Muscle of arm (tissue), 14 donors: ENCODE measurements at places on chromosomes 16 and 17.

DNA sequence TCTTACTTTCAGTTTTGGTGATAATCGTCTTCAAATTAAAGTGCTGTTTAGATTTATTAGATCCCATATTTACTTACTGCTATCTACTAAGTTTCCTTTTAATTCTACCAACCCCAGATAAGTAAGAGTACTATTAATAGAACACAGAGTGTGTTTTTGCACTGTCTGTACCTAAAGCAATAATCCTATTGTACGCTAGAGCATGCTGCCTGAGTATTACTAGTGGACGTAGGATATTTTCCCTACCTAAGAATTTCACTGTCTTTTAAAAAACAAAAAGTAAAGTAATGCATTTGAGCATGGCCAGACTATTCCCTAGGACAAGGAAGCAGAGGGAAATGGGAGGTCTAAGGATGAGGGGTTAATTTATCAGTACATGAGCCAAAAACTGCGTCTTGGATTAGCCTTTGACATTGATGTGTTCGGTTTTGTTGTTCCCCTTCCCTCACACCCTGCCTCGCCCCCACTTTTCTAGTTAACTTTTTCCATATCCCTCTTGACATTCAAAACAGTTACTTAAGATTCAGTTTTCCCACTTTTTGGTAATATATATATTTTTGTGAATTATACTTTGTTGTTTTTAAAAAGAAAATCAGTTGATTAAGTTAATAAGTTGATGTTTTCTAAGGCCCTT is 56.8 kb downstream of the HLF start:
- DNase-seq = no peak

DNA sequence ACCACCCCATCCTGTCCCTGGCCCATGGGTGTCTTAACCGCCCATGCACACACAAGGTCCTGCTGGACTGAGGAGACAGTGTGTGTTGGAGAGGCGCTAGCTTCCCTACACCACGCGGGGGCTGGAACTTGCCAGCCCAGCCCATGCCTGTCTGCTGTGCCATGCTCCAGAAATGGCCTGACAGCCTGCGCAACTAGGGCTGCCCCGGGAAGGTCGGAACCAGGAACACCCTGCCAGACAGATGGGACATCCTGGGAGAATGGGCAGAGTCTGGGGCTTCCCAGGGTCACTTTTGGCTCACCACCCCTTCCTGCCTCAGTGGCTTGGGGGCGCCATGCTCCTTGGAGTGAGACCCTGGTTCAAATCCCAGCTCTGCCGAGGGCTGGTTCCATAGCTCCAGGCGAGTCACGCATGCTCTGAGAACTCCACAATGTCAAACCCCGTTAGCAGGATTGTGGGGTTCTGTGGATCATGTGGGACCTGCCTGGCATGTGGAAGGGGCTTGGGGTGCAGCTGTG is 36.2 kb downstream of the SREBF1 start:
- DNase-seq = no peak

- DNase-seq = peak; percentile 71
Observed at GRCh38 chr17:28763804-28764266, 20.0 kb downstream of the TRAF4 start.

- DNase-seq = no peak
Observed at GRCh38 chr16:10196999-10197398, 14.8 kb upstream of the GRIN2A start.

DNA sequence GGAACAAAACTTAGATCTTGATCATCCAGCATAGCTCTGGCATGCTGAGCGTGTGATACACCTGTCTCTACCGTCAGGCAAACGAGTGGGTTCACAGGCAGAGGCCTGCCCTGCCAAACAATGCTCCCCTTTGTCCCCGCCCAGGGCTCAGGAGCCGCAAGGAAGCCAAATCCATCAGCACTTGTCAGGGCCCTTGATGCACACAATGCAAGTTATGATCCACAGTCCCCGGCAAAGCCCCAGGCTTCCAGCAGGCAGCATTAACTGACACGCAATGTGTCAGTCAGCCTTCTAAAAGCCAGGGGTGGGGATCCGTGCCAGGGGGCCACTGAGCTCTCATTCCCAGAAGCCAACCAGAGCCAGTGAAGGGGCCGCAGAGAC is 460.9 kb downstream of the SLC39A11 start:
- DNase-seq = no peak

DNA sequence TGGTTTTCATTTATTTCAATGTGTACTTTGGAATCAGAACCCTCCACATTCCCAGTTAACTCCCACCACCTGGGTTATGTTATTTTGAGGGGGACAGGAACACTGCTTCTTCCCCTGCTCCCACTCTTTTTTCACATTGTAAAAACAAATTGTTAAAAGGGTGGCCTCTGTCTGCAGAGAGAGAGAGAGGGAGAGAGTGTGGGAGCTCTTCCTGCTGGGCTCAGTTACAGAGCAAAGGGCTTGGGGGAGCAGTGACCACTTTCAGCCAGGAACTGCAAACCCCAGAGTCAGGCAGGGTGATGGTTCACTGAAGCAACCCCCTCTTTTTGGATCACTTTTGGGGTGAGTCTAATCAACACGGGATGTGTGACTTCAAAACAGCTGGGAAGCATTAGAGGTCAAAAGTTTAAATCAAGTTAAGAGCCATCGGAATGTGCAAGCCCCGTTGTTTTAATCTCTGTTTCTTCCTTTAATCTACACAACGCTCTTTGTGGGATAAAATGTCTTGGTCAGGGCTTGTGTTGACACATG is 577.0 kb upstream of the CDH11 start:
- peak; percentile 62 for DNase-seq

DNA sequence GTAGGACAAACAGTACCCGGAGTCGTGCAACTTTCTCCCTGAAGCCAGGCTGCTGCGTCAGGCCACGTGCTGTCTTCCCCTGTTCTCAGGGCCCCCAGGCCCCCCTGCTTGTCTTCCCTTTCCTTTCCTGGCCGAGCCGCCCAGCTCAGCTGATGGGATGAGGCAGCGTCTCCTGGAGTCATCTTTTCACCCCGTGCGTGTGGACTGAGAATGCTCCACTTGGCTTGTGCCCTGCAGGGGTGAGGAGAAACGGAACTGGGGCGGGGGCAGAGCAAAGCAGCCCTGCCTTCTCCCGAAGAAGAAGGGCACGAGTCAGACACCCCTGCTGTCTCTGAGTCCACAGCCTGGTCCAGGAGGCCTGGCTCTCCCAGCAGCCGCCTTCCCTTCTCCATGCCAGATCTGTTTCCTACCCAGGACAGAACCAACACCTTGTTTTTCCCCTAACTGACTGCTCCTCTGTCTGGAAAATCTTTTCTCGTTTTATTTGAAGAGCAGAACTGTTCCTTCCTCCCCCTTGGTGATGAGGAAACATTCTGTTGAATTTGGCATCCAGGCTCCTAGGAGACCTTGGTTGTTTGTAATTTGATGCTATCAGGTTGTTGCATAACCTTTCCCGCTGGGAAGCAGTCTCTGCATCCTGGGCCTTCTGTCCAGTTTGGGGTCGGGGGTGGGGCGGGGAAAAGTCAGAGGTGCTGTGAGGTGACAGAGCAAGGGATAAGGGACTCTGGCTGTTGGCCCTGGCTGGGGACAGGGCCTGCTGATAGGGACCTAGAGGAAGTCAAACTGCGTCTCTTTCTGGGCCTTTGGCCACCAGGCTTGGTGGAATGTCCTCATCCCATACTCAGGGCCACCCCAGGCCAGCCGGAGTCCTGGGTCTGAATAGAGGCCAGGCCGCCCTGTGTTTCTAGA is 78.8 kb downstream of the WIPI1 start:
- DNase-seq = peak; percentile 84

- no peak for DNase-seq
Observed at GRCh38 chr17:65482201-65482600, 79.2 kb downstream of the AXIN2 start.

DNA sequence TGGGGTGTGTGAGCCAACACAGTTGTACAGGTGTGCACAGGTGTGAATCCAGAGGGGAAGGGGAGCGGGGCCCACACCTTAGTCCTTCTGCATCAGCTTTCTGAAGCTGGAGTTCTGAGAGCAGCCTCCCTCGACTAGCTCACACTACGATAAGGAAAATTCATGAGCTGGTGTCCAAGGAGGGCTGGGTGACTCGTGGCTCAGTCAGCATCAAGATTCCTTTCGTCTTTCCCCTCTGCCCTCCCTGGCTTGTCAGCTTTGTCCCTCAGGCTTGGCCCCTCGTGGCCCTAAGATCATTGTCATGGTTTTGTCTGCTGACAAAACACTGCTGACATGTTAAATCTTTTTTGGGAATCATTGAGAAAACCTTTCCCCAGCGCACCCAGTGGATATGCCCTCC is 47.5 kb downstream of the OR1D5 start:
- no peak for DNase-seq

GRCh38 chr17:12522336-12522735 is 143.4 kb upstream of the MYOCD start:
- no peak for DNase-seq
